ENCODE measurements at places on chromosomes 16 and 17.

DNA sequence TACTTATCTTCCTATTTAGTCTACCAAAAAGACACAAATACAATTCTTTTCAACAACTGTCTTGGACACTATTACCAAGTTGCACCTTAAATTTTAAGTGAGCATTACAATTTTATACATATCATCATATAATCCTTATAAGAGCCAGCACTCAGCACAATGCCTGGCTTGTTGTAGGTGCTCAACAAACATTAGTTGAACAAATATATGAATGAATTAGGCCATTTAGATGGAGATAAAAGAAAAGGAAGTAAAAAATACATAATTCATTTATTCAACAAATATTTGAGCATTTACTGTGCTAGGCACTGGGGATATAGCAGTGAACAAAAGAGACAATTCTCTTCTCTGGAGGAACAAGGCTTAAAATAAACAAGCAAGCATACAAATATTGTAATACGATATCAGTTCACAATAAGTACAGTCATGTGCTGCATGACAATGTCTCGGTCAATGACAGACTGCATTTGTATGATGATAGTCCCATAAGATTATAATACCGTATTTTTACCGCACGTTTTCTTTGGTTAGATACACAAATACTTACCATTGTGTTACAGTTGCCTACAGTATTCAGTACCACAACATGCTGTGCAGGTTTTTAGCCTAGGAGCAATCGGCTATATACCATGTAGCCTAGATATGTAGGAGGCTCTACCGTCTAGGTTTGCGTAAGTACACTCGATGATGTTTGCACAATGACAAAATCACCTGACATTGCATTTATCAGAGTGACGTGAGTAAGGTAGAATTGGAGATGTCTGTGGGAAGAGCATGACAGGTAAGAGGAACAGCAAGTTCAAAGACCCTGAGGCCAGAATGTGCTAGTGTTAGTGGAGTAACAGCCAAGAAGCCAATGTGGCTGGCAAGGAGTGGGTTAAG lies 86.4 kb upstream of the HS3ST2 start:
- DNase-seq: no peak

DNA sequence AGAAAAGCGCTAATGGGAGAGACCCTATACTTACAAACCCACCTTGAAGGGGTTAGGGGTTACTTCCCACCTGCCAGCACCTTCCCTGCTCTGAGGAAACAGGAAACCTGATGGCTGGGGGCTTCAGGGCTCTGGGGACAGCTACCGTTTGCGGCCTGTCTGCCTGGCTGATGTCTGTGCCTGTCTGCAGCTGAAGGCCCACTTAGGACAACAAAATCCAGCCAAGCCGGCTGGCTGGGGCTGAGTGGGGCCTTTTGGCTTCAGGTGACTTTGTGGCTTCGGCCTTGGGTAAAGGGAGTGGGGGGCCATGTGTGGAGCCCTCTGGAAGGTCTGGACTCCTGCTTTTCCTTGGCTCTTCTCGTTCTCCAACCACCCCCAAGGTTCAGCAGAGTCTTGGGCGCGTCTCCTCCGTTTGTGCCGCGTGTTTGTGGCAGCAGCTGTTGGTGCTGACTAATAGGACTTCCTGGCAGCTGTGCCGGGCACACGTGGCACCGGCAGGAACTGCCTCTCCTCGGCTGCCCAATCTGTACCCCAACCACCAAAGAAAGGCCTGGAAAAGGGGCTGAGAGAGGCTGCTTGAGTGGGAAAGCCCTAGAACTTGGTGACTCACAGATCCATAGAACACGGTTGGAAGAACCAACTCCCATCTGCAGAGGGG lies 186.7 kb downstream of the MSI2 start:
- no peak for DNase-seq

DNA sequence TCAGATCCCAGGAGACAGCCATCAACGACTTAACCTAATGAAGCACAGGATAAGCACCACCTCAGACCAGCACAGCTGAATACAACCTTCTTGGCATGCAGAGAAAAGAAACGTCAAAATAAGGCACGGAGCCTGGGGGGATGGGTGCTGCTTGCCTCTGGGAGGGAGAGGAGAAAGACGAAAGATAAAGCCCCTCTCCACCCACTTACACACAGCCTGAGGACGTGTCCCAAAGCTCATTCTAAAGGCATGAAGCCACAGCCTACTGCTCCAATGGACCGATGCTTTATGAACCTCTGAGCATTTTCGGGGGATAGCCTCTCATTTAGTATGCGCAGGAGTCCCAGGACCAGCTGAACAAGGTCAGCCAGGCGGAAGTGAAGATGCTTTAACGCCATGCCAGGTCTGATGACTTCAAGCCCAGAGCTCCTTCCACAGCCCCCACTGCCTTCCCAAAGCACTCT lies 31.1 kb downstream of the ST3GAL2 start:
- DNase-seq: peak; percentile 66

- peak; percentile 89 for DNase-seq
These were observed at the start of gene ITPRIPL2 for GRCh38 chr16:19113577-19114358. ITPRIPL2 (plus strand) TSS chr16:19113964; CDS start chr16:19114462, 498 bp downstream.

DNA sequence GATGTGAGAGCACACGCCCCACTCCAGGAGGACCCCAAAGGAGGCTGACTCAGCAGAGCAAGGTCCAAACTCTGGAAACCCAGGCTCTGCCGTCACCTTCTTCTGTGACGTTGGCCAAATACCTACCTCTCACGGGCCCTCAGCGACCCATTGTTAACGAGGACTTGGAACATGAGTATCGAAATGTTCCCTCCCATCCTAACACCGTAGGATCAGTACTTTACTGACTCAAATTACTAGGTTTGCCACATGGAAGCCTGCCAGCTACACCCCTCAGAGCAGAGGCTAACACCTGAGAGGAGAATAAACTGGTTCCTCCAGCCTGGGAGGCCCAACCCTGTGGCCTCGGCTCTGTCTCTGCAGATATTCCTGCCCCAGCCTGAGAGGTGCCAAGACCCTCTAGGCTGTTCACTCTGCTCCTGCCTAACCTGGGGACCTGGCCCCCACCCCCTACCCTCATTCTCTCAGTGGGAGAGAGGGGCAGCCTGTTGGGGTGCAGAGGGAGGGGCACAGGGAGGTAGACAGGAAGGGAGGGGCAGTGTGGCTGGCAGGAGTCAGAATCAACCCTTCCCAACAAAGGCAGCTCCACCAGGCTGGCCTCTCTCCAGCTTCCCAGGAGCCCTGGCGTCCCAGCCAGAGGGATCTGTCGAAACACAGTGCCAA lies 4.4 kb downstream of the PITPNM3 start:
- no peak for DNase-seq

Measured in eye (tissue), 1 donor.